ENCODE measurements at places on chromosomes 2 and 18.
A peak's percentile ranks its signal among the peaks of the same experiment; 100 is the strongest.

- no peak for DNase-seq
Measured at GRCh38 chr2:29159125-29159524, 43.9 kb downstream of the CLIP4 start.

DNA sequence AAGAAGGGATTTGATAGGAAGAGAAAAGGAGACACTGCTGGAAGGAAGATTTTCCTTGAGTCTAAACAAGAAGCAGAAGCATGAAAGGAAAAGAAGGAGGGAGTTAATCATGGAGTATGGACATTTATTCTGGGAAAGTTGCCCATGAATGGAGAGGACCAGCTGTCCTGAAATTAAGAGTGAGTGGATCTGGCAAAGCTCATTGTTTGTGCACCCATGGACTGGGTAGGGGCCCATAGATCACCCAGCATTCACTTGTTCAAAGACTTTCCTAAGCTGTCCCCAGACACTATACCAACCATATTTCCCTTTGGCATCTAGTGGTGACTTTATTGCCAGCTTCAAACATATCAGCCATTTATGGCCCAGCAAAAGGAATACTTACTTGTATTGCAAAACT, 422.7 kb downstream of the FBXO15 start:
- DNase-seq = no peak

DNA sequence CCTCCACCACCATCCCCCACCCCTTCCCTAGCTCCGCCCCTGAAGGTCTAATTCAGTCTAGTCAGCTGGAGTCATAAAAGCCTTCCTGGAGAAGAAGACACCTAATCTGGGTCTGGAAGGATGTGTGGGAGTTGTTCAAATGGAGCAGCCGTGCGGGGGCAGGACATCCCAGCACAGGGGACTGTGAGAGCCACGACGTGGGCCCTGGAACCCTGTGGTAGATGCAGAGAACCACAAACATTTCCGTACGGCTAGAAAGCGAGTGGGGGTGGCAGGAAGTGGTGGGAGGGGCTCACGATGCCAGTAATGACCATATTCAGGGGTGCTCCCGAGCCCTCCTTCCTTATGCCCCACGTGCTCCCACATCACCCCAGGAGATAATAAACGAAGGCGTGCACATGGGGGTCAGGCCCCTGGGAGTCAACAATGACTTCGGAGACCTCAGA, 20.9 kb upstream of the COL6A3 start:
- peak; percentile 51 for DNase-seq

DNA sequence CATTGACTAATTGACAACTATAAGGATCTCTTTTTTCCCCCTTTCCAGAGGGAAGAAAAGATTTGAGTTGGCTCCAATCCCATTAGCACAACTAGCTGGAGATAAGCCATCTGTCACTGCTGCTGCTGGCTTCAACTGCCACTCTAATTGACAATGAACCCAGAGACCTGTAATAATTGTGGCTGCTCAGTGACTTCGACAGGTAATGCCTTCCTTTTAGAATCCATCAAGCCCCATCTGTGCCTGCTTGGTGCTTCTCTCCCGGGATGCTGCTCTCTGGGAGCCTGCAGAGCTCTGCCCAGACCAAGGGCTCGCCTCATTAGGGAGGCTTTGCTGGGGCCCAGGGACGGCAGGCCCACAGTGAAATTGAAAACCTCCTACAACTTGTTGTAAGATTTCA, 376.7 kb upstream of the SOX11 start:
- no peak for DNase-seq

GRCh38 chr2:128984081-128984480, 665.4 kb upstream of the HS6ST1 start:
- DNase-seq = no peak

DNA sequence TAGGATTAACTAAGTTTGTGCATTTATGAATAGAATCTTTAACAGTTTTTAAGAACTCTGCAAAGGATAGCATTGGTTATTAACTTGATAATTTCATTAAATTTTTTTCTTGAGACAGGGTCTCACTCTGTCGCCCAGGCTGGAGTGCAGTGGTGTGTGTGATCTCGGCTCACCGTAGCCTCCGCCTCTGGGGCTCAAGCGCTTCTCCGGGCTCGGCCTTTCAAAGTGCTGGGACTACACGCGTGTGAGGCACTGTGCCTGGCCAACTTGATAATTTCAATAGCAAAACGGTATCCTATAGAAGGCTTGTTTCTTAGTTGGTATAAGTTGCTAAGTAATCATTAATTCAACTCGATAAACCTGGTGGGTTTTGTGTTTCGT, 38.0 kb downstream of the ADNP2 start:
- DNase-seq = no peak

DNA sequence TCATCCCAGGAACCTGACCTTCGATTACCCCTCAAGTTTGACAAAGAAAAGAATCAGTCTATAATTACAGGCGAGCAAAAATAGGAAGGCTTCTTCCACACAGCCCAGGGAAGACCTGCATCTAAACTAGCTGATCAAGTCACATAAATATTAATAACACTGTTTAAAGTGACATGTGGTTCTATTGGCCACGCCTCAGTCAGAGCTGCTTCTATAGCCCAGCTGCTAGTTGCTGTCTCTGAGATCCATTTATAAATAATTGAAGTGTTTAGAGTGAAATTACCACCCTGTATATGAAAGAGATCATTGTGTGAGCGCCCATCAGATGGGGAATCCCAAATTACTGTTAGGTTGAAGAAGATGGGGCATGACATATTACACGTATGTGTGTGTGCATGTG, 426.0 kb downstream of the CDH2 start:
- DNase-seq = no peak

DNA sequence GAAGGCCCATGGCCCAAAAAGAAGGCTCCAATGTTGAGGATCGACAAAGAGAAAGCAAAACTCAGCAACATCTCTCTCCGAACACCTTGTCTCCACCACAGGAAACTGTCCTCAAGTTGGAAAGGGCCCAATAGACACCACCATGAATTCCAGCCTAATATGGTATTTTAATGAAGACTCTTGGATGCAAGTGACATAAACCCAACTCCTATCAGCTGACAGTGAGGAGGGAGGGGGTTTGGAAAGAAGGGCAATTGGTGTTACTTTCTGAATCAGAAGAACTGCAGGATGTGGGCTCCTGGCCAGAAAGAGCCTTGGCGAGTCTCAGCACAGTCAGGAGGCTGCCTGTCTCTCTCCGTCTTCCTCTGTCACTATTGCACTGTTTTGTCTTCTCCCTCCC, 40.3 kb upstream of the SIGLEC15 start:
- no peak for DNase-seq

- DNase-seq = no peak
Measured at GRCh38 chr2:200130762-200131166, 175.4 kb downstream of the MAIP1 start.

- DNase-seq = no peak
Measured at GRCh38 chr2:61995515-61995914, 90.0 kb downstream of the COMMD1 start.

GRCh38 chr18:70455731-70456130, 166.9 kb downstream of the SOCS6 start:
- DNase-seq = no peak

DNA sequence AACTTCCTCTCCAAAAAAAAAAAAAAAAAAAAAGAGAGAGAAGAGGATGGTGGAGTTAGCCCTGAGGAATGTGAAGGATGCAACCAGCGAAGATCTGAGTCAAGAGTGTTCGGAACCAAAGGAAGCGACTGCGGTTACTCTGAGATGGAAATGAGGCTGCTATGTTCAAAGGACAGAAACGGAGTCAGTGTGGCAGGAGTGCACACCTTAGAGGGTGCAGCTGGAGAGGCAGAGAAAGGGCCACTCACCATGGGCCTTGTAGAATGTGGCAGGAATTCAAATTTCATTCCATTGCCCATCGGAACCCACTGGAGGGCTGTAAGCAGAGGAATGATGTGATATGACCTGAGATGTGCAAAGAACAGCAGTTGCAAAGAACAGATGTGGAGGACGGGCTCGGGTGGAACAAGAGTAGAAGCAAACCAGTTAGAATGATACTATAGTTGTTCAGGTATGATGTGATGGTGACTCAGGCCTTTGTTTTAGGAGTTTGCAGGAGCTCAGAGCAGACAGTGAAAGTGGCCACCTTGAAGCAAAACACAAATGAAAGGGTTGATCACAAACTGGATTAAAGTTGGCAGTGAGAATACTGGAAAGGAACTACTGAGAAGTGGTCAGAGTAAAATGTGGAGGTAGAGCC, 22.6 kb downstream of the ITGA6 start:
- no peak for DNase-seq

- no peak for DNase-seq
Measured at GRCh38 chr2:233917116-233917515, at the start of gene TRPM8. TSS of gene TRPM8 (plus strand) at chr2:233917373. CDS start at chr2:233926538, 9,165 bp downstream.

DNA sequence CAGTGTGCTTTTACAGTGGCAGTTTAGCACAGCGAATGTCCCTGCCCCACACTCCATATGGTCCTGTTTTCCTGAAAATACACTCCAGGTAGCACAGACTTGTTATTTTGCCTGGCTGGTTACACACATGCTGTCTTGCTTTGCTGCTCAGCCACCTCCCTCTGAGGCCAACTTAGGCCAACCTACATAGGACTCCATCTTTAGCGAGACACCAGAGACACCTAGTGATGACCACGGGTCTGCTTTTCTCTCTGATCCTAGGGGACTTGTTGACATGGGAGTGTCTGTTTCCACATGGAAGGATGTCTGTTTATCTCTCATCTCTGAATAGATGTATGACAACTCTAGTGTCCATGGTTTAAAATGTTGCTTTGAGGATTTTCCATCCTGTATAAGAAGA, 43.3 kb downstream of the PLEKHB2 start:
- no peak for DNase-seq

DNA sequence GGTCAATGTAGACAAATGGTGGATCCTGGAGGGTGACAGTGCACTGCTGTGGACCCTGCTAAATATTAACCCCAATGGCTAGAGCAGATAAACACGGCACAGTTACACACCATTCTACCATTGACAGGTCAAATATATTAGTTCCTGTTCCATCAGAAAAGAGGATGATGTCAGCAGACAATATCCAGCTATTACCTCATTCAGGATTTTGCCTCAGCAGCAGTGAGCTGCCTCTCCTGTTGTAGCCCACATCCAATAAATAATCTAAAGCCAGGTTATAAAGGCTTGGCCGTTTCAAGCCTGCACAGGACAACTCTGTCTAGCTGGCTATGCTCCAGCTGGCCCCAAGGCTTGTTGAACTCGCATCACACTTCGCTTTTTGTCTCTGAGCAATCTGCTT, 31.6 kb upstream of the NETO1 start:
- no peak for DNase-seq

DNA sequence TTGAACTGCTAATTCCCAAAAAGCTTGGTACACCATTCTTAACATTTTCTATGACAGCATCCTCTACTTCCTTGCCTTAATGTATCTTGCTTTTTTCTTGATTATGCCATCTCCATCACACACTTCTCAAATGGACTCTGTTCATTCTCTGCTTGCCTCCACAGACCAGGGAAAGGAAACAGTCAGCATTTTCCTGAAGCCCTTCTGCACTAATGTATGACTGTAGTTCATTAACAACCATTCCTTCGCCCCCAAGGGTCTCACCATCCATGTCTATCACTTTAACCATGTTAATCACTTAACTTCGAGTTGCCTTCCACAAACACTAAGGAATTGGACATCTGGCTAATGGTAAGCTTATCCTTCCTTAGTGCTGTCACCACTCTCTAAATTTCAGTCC, 54.8 kb downstream of the COBLL1 start:
- DNase-seq = no peak

DNA sequence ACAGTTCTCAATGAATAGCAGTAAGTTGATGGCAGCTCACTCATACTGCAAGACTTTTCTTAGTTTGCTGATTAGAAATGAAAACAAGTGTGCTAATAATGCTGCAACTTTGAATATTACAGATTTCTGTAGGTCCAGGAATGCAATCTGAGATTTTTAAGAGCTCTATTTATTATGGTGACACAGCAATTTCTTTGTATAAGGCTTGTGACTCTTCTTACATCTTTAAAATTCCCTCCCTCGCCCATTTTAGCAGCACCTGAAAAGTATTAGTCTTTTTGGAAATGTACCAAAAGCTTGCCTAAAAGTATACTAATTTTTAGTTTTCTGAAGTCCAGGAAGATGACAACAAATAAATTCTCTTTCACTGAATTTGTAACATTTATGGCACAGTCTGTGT, 4.4 kb upstream of the HTR2B start:
- no peak for DNase-seq

- no peak for DNase-seq
Measured at GRCh38 chr2:72923833-72924352, 6.6 kb downstream of the EMX1 start.

DNA sequence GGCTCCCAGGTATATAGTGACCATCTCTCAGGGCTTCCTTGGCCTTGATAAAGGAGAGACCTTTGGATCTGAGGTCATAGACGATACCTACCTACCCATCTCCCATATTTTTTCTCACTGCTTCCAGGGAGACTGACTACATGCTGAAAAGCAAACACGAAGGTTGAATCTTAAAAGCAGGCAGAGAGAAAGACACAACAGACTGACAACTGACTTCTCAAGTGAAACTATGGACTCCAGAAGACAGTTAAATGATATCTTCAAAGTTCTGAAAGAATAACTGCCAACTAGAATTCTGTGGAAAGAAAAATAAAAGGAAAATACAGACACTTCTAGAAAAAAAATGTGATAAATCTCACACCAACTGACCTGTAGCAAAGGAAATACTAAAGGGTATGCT, 76.5 kb upstream of the HAAO start:
- DNase-seq = no peak

DNA sequence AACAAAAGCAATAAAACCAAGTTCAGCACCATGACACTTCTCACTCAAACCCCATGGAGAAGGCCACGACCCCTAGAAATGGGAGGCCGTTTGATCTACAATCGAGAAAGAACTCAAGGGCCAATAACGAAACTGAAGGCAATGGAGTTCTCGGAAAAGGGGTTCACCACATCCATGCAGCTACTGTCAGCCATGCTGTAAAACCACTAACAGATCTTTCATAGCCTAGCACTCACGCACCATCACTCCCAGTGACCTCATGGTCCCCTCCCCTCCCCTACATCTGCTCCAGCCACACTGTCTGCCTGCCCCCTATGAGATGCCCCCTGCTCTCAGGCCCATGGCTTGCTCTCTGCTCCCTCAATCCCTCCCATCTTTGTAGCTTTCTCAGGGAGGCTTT, 135.3 kb downstream of the TMEM163 start:
- DNase-seq = no peak

DNA sequence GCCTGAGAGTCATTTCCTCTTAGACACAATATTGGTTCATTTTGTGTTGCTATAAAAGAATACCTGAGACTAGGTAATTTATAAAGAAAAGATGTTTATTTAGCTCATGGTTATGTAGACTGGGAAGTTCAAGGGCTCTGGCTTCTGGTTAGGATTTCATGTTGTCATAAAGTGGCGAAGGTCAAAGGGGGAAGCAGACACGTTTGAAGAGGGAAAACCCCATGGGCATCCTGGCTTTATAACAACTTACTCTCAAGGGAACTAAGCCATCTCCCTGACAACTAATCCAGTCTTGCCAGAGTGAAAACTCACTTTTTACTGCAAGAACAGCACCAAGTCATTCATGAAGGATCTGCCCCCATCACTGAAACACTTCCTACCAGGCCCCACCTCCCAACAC, 89.7 kb upstream of the RNF152 start:
- DNase-seq = no peak

GRCh38 chr2:15766303-15766861, 174.0 kb upstream of the MYCN start:
- no peak for DNase-seq

- no peak for DNase-seq
Measured at GRCh38 chr2:158131919-158132566, 30.4 kb downstream of the UPP2 start.
